EH (cell line): ENCODE measurements at places on chromosomes 7 and 10.

- DNase-seq, result no peak
Measured at GRCh38 chr10:133157662-133158436, 2.2 kb upstream of the KNDC1 start.

GRCh38 chr10:98258683-98259454 is 9.1 kb downstream of the LOXL4 start:
- peak; percentile 82 for DNase-seq

- DNase-seq, result no peak
Measured at GRCh38 chr7:46581268-46581667, 660.2 kb upstream of the IGFBP3 start.

- no peak for DNase-seq
Measured at GRCh38 chr7:15853832-15854470, 167.5 kb upstream of the MEOX2 start.

GRCh38 chr10:122254831-122255230 is 16.3 kb upstream of the BTBD16 start:
- no peak for DNase-seq

GRCh38 chr10:34815185-34816084 is at the start of gene PARD3:
Gene PARD3, minus strand, starts transcription at chr10:34815296. Its CDS starts 301 bp downstream, at chr10:34814995.
- DNase-seq, result peak; percentile 58

- no peak for DNase-seq
Measured at GRCh38 chr10:35949811-35950211, 307.7 kb upstream of the FZD8 start.

DNA sequence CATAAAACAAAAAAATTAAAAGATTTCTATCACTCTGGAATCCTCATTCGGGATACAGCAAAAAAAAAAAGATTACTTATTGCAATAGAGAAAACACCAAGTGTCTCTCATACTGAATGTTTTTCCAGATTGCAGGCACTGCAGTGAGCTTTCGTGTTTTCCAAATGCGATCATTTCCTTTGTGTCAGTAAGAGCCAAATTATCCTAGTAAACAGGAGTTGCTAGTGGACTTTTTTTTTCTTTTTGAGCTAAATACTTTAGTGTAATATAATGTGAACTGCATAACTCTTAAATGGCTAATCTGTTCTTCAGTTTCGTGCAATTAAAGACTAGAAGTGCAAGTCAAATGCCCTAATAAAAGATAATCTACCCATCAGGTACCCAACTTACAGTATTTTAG is 44.4 kb upstream of the TOMM7 start:
- DNase-seq, result peak; percentile 87

DNA sequence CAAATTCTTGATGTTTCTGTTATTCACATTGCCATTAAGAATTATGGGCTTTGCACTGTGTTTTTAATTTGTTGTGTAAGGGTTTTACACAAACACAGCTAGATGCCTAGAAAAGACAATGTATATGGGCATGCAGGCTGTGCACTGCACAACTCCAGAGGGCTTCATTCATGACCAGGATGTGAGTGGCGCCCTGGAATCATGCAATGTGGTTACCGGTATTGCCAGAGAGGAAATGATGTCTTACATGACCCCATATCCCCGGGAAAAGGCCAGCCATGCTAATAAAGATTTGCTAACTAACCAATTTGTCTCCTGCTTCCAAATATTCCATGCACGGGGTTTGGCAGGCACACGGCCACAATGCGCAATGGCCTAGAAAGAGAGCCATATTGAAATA is 16.9 kb downstream of the KCNMA1 start:
- peak; percentile 59 for DNase-seq

DNA sequence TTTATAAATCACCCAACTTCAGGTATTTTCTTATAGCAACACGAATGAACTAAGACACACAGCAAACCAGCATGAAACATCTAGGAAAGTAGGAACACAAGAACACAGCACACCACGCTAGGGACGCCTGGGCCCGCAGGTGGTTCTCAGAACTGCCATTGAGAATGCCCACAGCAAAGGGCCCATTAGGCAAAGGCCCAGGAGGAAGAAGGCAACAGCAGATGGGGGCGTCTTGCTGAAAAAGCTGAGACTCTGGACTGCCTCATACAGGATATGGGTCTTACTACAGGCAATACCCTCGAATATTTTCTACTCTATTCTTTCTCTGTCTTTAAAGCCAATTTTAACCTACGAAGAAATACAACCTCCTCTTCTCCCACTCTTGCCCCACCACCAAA is 77.3 kb downstream of the PARD3 start:
- DNase-seq, result no peak

- DNase-seq, result no peak
Measured at GRCh38 chr7:5831196-5831595, 49.4 kb upstream of the OCM start.

GRCh38 chr7:159226011-159226702 is 81.5 kb upstream of the VIPR2 start:
- DNase-seq, result no peak

DNA sequence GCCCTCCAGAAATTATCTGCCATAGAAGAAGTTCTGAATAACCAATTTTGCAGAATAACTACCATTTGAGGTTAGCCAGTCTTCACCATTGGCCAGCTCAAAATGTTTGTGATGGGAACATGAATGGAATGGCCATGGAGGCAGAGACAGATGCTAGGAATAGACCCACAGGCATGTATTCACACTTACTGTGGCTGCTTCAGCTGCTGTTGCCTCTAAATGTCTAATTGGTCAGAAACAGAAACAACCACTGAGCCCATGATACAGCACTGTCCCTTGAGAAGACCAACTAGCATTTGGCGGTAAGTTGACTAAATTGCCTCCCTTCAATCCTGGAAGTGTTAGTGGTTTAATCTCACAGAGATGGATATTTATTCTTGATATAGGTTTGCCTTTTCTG is 38.6 kb upstream of the TAS2R16 start:
- no peak for DNase-seq

GRCh38 chr10:75202321-75203045 is 8.1 kb upstream of the VDAC2 start:
- DNase-seq, result peak; percentile 90

DNA sequence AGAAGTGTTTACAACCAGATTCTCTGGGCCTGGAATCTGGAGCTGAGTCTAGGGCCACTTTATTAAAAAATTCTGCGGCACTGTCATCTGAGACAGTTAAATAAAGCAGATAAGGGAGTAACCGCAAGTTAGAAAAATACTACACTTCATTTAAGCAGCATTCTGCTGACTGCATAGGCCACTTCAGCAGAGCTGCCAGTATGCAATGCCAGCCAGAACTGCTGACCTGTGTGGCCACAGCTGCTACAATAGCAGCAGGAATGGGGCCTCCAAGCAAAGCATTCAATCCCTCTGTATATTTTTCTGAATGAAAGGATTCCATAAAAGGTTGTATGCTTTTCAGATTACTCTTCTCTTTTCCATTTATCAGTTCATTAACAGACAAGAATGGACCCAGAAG is 136.0 kb downstream of the COL28A1 start:
- DNase-seq, result no peak

DNA sequence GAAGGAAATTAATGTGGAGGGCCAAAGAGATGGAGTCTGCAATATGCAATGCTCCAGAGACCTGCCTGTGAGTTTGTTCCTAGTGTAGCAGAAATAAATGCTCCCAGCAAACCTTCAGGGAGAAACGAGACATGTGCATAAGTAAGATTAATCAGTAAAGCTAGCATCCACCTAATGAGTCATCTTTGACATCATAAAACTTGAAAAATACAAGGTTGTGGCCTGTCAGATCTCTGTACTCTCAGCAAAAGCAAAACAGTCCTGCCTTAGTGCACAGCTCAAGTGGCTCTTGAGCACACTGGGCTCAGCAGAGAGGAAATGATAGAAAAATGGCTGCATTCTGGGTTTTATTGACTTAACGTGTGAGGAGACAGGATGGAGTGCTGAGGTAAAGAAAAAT is 32.5 kb upstream of the ERCC6 start:
- peak; percentile 50 for DNase-seq

- peak; percentile 88 for DNase-seq
Measured at GRCh38 chr7:149261829-149262617, at the start of gene ZNF783. Gene ZNF783, plus strand, starts transcription at chr7:149262196. Its CDS starts 138 bp downstream, at chr7:149262334.

GRCh38 chr7:139286144-139286543 is 55.0 kb upstream of the FMC1 start:
- DNase-seq, result no peak

DNA sequence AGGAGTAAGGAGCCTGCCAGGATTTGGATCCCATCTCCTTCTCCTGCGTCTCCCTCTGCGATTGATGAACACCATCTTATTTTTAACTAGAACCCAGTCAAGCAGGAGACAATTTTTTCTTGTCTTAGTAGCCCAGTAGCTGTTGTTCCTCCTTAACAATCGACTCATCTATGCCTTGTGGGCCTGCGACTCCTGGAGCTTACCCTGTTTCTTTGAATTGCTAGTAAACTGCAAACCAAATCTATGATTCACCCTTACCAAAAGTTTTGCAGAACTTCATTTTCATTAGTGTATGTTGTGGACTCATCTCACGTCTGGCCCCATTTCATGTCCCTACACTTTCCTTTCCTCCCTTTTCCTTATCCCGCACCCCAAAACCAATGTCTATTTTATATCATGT is 37.7 kb downstream of the TRIL start:
- DNase-seq, result no peak

- no peak for DNase-seq
Measured at GRCh38 chr10:11143242-11143641, 125.6 kb downstream of the CELF2 start.

DNA sequence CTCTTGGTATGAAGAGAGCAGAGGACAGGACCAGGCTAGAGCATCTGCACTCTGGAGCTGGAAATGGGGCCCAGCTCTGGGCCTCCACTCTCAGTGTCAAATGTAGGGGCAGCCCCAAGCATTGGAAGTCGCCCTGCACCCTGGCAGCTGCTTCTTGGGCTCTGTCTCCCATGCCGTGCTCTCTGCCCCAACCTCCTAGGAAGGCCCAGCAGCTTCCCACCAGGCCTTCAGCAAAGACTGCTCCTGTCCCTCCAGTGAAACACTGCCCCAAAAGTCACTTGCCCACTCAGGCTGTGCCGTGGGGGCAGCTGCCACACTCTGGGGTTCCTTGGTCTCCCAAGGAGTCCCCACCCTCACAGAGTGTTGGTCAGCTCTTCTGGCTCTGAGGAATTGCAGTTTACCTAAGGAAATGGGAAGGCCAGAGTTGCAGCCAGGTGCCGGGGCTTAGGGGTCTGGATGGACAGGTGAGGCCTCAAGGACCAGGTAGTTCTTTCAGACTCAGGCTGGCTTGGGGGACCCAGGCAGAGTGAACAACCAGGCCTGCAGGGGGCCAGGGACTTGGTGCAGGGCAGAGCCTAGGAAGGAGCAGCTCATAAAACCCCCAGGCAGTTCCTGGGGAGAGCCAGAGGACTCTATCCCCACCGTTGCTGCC is 9.4 kb upstream of the OPN4 start:
- DNase-seq, result no peak

- DNase-seq, result peak; percentile 76
Measured at GRCh38 chr7:13880789-13881188, 108.7 kb downstream of the ETV1 start.

GRCh38 chr10:61760943-61761824 is 98.5 kb downstream of the CABCOCO1 start:
- DNase-seq, result peak; percentile 93

- DNase-seq, result no peak
Measured at GRCh38 chr10:7205656-7206055, 205.2 kb downstream of the SFMBT2 start.

DNA sequence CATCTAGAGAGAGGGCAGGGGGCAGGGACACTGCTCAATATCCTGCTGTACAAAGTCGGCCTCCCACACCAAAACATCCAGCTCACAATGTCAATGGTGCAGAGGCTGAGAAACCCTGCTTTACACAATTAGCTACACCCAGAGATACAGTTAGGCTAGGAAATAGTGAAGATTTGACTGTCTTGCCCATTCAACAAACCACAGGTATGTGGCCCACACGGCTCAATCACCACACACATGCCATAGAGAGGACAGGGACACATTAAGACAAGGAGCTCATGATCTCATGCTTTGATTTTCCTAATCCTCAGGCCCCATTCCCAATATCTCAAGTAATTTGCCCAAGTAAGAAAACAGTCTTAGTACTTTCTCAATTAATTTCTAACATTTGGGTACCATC is 110.4 kb downstream of the OSBPL3 start:
- peak; percentile 74 for DNase-seq

GRCh38 chr7:126659124-126659523 is 593.6 kb downstream of the GRM8 start:
- DNase-seq, result no peak

- DNase-seq, result peak; percentile 67
Measured at GRCh38 chr7:149690688-149691446, 82.5 kb downstream of the ZNF467 start.

GRCh38 chr7:91880016-91880412 is 488 bp downstream of the MTERF1 start:
- peak; percentile 12 for DNase-seq

DNA sequence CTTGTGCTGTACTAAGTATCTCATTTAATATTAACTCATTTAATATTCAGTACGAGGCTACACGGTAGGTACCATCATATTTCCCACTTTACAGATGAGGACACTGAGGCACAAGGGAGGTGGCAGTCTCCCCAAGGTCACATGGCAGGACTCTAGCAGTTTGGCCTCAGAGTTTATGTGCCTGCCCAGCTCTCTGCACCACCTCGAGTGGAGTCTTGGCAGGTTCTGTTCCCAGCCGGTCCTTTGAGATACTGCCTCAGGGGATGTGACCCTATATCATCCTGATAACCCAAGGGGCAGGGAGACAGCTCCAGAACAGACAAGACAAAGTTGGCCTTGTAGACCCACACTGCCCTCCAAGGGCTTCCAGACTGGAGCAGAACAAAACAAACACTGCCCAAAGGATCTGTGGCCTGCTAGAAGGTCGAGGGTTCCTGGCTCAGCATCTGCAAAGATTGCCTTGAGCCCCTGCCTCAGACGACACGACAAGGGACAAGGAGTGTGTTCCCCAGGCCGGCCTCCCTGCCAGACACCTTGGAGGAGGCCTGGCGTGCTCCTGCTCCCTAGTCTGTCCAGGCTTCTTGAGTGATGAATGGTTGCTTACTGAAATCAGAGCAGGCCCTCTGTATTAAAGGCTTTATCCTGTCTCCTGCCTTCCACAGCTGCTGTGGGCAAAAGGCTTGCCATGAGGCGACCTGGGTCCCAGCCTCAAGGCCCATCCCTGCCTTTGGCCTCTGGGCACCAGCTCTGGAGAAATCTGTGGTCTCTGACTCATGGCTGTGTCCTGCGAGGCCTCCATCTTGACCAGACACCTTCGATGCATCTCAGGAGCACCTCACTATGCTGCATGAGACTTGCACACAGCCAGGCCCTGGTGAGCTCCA is 3.9 kb upstream of the PWWP2B start:
- peak; percentile 71 for DNase-seq

GRCh38 chr7:120979765-120980499 is 8.6 kb upstream of the CPED1 start:
- DNase-seq, result peak; percentile 73

DNA sequence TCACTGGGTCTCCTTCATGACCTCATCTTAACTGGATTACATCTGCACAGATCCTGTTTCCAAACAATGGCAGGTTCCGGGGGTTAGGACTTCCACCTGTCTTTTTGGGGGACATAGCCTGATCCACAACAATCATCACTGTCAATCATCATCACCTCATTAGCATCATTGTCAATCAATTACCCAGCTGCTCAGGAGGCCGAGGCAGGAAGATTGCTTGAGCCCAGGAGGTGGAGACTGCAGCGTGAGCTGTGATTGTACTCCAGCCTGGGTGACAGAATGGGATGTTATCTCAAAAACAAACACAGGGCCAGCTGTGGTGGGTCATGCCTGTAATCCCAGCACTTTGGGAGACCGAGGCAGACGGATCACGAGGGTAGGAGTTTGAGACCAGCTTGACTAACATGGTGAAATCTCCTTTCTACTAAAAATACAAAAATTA is 18.7 kb downstream of the AMZ1 start:
- DNase-seq, result no peak

- DNase-seq, result peak; percentile 35
Measured at GRCh38 chr7:14936554-14936953, 34.0 kb upstream of the DGKB start.

- no peak for DNase-seq
Measured at GRCh38 chr7:26375726-26376174, 84.1 kb downstream of the SNX10 start.
